ENCODE measurements at places on chromosomes 3 and 15.

DNA sequence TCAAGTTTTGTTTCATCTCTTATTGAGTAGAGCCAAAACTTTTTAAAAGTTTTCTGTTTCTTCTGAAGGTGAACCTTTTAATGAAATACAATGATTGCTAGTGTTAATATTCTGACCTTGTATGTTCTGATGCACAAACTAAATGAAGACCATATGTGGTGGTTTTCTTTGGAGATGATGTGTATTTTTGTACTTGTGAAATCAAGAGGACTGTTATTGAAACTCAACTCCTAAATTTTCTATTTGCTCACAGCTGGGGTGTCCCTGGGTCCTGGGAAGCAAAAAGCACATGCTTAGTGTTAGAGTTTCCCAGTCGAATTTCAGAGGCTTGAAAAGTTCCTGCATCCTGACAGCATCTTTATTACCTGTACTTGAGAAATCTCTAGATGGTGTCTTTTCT, 1185.8 kb upstream of the ALCAM start:
- no peak for DNase-seq

GRCh38 chr15:82040862-82041261, 5.0 kb downstream of the MEX3B start:
- DNase-seq: no peak

DNA sequence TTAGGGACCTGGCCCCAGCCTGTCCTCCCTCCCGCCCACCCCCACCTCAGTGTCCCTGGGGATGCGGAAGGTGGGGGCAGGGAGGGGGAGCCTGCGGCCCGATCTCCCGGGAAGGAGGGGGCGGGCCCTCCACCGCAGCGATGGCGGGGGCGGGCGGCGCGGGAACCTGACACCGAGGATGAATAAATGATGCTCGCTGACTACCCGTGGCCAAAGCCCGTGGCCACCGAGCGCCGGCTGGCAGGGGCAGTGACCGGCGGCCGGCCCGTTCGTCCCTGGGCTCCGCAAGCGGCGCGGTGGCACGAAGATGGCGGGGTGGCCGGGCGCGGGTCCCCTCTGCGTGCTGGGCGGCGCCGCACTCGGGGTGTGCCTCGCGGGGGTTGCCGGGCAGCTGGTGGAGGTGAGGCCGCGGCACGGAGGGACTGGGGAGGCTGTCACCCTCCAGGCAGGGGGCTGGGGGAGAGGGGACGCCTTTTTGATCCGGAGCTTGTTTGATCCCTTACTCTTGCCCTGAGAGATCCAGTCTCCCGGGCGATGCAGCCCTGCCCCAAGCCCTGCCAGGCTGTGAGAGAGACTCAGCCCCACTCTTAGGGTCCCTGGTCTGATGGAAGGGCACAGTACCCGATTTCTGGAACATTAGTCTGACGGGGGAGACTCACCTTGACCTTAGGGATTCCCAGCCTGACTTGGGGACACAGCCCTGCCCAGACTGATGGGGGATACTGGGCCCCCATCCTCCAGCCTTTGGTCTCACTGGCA, at the start of gene TMIE:
Gene TMIE, plus strand, starts transcription at position 212 of the 759 bp plus-strand sequence. Its CDS starts 96 bp downstream, at position 308.
- DNase-seq: no peak

DNA sequence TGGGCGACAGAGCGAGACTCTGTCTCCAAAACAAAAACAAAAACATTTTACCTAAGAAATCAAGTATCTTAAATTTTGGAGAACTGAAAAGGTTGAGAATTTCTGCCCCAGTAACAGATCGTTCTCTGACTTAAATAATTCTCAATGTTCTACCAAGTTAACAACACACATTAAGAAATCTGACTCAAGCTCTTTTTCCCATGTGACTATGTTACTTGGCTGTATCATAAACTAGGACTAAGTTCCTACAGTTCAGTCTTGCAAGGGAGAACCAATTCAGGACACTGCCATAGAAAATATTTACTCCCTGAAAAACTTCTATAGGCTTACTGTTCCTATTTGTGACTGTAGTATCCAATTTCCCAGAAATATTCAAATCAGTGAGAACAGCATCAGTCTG, 20.9 kb upstream of the USF3 start:
- DNase-seq: no peak

GRCh38 chr3:33428734-33429133, 11.5 kb downstream of the UBP1 start:
- no peak for DNase-seq

DNA sequence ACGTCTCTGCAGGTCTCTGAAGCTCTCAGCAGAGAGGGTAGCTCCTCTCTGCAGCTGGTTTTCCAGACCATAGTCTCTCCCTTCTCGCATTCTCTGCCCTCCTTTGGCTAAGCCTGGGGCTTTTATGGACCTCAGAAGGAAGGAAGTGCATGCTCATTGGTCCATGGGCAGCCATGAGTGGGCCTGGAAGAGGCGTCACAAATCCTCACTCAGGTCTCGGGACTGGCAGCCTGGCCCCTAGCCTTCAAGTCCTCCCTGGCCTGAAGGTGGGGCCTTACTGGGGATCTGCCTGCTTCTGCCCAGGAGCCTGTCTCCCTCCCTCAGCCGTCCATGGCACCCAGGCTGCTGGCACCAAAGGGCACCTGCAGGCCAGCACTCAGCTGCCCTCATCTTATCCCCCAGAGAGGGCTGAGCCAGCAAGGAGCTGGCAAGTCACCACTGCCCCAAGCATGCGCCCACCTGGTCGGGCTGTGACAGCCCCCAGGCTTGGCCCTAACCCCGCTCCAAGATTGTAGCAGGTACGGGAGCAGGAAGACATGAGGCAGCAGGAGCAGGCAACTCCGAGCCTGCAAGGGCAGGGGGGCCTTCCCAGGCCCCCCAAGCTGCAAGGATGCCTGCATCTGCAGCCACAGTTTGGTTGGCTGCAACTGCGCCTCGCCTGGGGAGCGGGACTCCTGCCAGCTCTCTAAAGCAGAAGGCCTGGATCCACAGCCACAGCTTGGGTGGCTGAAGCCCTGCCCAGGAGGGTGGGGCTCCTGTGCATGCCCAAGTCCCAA, 37.4 kb downstream of the GHSR start:
- no peak for DNase-seq

GRCh38 chr3:179921500-179921899, 115.2 kb downstream of the PEX5L start:
- DNase-seq: no peak

GRCh38 chr3:144516026-144516425, 544.4 kb downstream of the DIPK2A start:
- no peak for DNase-seq

DNA sequence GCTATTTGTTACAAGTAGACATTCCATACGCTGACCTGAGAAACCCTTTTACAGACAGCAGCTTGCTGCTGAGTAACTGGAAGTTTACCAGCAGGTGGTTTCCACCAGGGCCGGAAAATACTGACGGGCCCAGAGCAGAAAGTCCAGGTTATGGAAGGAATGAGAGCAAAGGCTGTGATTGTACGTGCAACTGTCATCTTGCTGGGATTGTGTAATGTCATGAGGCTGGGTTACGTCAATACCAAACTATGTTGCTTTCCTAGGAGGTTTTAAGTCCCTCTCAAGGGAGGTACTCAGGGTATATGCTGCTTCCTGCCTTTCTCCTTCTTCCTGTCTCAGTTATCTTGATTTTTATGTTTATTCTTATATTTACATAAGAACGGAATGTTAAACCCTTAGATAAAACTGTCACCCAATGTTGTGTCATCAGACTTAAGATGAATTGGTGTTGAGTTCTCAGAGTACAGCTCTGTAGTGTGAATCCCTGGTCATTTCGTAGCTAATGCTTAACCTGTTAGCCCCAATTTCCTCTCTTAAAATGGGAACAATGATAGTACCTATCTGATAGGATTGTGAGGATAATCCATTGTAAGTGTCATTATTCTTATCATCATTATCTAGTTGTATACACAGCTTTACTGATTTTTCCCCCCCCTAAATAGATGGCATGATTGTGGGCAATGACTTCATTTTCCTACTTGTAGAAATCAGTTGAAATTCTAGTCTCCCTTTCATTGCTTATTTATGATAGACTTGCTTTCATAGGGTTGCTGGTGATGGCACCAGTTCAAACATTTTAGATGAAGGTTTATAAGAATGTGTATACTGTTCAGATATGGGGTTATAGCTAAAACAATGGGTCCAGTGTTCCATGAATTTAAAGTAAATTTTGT, 101.4 kb downstream of the FNDC3B start:
- no peak for DNase-seq

DNA sequence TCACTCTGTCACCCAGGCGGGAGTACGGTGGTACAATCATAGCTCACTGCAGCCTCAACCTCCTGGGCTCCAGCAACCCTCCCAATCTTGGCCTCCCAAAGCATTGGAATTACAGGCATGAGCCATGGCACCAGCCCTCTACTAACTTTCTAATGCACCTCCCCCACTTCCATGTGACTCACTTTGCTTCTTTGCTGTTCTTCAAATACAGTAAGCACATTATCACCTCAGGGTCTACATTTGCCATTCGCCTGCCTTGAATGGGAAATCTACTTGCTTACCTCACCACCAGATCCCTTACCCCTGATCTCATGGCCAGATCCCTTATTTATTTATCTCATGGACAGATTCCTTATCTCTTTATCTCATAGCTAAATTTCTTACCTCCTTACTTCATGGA, 235.3 kb downstream of the KCNMB2 start:
- no peak for DNase-seq

GRCh38 chr3:133966954-133967353, 62.8 kb downstream of the SLCO2A1 start:
- DNase-seq: no peak

GRCh38 chr3:43960448-43960840, 269.7 kb downstream of the ABHD5 start:
- no peak for DNase-seq

GRCh38 chr3:179015551-179016020, 56.0 kb downstream of the ZMAT3 start:
- DNase-seq: no peak

DNA sequence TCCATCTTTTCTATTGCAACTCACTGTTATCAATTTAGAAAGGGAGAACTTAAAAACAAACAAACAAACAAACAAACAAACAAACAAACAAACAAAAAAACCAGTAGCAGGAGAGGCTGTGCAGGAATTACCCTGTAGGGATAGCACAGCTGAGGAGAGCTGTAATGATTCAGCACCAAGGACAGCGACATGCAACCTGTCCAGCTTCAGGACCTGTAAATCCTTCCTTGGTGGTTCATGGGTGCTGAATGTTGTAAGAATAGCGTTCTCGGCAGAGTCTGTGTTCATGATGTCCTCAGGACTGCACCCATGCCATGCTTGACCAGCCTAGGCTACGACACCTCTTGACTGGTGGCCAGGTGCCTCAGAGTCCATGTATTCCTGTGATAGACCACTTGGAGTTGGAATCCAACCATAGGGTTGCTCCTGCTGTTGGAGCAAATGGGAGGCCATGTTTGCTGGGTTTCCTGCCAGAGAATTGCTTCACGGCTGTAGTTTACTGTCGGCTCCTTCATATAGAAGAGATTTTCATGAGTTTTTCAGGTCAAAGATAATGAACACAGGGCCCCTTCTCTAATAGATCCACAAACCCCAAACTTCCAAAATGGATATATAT, 65.9 kb downstream of the CACNA2D3 start:
- DNase-seq: no peak

DNA sequence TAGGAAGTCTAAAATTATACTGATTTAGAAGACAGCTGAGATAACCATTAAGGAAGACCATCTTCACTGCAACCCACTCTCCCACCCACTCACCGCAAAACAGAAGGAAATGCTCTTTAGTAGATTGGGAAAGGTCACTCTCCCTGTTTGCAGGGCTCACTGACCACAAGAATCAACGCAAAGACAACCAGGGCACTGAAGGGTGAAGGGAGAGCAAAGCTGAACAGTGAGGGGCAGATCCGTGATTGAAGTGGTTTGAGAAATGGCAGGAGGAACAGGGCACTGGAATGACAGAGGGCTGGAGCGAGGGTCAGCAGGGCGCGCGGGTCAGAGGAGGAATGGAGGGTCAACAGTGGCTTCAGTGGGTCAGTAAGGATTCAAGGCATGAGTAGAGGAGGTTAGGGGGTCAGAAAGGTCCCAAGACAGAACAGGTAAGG, 520 bp downstream of the MESD start:
- no peak for DNase-seq

DNA sequence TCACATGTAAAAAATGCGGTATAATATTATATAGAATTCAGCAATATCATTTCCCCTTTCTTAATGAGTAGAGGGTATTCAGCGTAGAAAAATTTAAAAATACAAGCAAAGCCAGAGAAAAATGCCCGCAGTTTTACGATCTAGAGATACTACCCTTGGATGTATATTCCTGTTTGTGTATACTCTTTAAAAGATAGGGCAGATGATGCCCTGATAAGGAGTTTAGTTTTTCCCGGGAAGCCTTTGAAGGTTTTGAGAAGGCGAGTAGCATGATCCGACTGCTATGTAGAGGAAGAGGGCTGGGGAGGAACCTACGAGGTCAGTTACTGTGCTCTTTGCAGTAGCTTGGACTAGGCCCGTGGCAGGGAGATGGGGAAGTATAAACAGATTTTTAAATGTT, 1.2 kb downstream of the YEATS2 start:
- no peak for DNase-seq

GRCh38 chr3:56836276-56837163, 34.8 kb upstream of the ARHGEF3 start:
- no peak for DNase-seq

GRCh38 chr15:65460741-65461347, 38.1 kb upstream of the IGDCC4 start:
- no peak for DNase-seq

- no peak for DNase-seq
These were observed 14.9 kb downstream of the IGSF10 start for GRCh38 chr3:151446002-151446340.

- DNase-seq: no peak
These were observed 1134.8 kb downstream of the ROBO1 start for GRCh38 chr3:78632925-78633553.

Data from stimulated activated CD8-positive, alpha-beta memory T cell treated with anti-CD3 and anti-CD28 coated beads, Interleukin-7, amount 100 ng/mL, for 1 hour (primary cell).